Stimulated activated CD8-positive, alpha-beta memory T cell treated with anti-CD3 and anti-CD28 coated beads, Interleukin-7, amount 100 ng/mL, for 24 hours (primary cell): ENCODE measurements at places on chromosomes 5 and 9.

- DNase-seq, result no peak
These were observed 33.5 kb downstream of the TMEM245 start for GRCh38 chr9:109086221-109086620.

- no peak for DNase-seq
These were observed 210.8 kb downstream of the CWC27 start for GRCh38 chr5:64979531-64979930.

GRCh38 chr5:112738191-112738560 lies 491 bp downstream of the APC start:
- no peak for DNase-seq

- DNase-seq, result no peak
These were observed 27.4 kb downstream of the DNAH5 start for GRCh38 chr5:13917061-13917460.

DNA sequence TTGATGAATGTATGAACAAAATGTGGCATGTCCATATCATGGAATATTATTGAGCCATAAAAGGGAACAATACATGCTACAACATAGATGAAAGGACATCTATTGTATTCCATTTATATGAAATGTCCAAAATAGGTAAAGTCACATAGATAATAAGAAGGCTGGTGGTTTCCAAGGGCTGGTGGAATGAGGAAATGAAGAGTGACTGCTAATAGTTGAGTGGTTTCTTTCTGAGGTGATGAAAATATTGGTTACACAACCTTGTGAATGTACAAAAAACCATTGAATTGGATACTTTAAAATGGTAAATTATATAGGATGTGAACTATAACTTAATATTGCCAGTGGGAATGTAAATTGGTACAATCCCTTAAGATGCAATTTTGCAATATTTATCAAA lies 5.2 kb downstream of the ARSB start:
- no peak for DNase-seq

DNA sequence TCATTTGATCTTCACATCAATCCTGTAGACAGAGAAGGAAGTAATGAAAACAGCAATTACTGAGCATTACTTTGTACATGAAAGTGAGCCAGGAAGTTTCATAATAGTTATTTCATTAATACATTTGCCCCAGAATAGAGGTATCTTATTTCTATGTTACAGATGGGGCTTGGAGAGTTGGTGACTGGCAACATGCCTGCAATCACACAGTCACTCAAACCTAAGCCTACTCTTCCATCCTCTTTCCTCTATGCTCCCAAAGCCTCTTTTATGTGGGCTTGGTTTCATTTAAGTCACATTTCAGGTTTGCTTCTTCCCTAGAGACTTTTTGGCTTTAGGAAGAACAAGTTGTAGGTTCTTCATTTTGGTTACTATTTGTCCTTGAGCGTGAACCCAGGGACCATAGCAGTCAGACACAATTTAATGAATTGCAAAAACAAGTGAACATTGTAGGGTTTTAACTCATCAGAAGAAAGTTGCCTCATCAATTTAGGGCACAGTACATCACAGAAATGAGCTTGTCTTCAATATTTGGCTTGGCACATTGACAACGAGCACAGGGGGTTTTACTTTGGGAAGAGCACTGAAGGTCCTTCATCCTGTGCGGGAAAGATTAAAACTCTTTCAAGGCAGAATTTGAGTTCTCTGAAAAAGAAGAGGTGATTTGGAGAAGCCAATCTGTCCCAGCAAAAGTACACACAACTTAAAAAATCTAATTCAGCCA lies 381.1 kb downstream of the TMEM38B start:
- no peak for DNase-seq

DNA sequence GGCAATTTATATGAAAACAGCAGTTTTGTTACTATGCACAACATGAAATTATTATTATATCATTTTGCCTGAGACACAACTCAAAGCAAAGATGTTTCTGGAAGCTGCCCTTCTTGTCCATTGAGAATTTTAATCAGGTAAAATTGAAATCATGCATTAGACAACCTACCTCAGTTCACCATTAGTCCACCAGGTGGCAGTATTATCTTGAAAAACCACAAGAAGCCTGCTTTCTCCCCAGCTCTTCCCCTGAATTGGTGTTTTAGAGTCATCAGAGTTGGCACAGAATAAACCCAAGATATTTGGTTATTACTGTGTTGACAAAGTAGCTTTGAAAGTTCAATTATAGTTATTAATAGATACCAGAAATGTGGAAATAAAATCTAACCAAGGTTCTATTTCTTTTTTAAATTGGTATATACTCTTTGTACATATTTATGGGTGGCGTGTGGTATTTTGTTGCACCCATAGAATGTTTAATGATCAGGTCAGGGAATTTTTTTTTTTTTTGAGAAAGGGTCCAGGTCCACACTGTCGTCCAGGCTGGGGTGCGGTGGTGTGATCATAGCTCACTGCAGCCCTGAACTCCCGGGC lies 25.7 kb downstream of the UTP15 start:
- no peak for DNase-seq

DNA sequence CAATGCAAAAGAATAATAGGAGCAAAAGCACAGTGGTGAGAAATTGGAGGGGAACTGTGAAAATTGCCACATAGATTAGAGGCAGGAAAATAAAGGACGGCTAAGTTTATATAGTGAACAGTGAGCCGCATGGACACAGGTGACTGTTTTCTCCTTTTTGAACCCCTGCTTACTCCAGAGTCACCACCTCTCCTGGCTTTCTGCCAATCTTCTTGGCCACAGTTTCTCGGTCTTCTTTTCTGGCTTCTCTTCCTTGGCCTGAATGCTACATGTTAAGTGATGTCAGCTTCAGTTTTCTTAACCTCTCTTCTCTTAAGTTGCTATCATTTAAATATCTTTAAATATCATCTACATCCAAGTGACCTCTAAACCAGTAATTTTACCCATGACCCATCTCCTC lies 47.3 kb upstream of the CDKN2B start:
- no peak for DNase-seq

DNA sequence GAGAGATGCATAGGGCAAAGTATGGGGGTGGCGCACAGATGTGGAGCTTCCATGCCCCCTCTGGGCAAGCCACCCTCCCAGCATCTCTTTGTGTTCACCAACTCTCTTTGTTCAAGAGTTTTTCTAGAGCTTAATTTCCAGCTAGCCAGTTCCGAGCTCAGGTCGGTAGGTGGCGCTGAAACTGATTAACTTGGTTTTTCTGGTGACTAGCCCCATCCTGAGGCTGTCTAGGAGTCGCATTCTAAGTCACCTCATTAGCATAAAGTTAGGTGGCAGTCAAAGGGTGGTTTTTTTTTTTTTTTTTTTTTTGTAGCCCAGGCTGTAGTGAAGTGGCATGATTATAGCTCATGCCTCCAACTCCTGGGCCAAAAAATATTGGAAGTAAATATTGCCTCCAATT lies 476.4 kb downstream of the KDM4C start:
- DNase-seq, result peak; percentile 16

- no peak for DNase-seq
These were observed 44.2 kb downstream of the NACC2 start for GRCh38 chr9:136050701-136051452.

GRCh38 chr5:124755565-124755964 lies 9.1 kb upstream of the ZNF608 start:
- no peak for DNase-seq

DNA sequence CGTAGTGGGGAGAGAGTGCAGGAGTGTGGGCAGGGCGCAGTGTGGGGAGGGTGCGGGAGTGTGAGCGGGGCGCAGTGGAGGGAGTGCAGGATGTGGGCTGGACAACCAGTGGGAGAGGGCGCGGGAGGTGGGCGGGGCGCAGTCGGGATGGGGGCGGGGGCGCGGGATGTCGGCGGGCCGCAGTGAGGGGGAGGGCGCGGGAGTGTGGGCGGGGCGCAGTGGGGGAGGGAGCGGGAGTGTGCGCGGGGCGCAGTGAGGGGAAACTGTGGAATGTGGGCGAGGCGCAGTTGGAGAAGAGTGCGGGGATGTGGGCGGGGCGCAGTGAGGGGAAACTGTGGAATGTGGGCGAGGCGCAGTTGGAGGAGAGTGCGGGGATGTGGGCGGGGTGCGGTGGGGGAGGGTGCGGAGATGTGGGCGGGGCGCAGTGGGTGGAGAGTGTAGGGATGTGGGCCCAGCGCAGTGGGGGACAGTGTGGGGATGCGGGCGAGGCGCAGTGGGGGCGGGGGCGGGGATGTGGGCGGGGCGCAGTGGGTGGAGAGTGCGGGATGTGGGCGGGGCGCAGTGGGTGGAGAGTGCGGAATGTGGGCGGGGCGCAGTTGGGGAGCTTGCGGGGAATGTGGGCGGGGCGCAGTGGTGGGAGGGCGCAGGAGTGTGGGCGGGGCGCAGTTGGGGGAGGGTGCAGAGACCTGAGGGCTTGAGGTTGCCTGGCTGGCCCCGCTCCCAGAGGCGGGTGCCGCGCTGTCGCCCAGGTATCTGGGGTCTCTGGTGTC lies at the start of gene NXNL2:
Gene NXNL2, plus strand, starts transcription at position 723 of the 770 bp plus-strand sequence. CDS start 257 bp downstream, outside the sequence.
- no peak for DNase-seq
